ENCODE measurements at places on chromosomes 5 and 9. TPM values are rescaled to one million over a fixed set of nuclear protein-coding genes. Genes with fewer than 3 reads are reported as not detected.

APBA1 gene
- polyA plus RNA-seq: 15.0 TPM

DNA sequence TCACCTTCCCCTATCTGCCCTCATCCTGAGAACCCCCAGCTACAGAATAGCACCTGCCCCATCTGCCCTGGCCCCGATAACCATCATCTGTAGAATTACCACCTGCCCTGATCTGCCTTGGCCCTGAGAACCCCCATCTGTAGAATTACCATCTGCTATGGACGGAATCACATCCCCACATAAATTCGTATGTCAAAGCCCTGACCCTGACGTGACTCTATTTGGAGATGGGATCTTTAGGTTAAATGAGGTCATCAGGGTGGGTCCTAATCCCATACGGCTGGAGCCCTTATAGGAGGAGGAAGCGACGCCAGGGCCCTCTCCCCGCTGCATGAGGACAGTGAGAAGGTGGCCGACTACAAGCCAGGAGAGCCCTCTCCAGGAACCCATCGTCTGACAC is 32.6 kb downstream of the SARDH start:
- no peak for DNase-seq

GRCh38 chr9:8365466-8366160 is 566.0 kb upstream of the DMAC1 start:
- no peak for DNase-seq

- no peak for DNase-seq
Observed at GRCh38 chr9:12494411-12494810, 198.8 kb upstream of the TYRP1 start.

DNA sequence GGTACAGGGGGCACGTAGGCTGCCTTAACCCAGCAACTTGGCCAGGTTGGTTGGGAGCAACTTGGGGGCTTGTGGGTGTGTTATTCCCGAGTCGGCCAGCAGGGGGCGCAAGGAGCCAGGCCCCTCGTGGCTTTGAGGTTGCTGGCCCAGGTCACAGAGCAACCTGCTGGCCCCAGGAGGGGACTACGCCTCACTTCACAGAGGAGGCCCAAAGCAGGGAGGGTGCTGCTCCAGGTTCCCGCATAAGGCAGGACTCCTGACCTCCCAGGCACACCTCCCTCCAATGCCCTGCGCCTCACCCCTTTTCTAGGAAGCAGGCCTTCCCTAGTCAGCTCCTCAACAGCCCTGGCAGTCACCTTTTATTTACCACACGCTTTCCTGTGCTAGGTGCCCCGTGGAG is 18.1 kb downstream of the KYAT1 start:
- no peak for DNase-seq

DNA sequence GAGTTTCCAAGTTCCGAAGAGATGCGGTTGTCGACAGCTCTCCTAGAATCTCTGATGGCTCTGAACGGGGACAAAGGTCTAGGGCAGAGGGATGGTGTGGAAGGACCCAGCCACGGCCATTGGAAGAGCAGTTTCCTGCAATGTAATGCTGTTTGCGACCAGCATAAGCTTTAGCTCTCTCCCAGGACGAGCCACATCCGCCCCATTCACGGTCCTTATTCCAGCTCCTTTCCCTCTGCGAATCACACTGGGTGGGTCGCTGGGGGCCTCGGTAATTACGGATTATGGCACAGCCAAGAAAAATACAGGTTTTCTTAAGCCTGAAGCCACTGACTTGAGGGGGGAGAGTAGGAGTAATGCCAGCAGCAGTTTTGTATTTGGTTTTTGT is 22.7 kb downstream of the ANXA2R start:
- no peak for DNase-seq

C5orf63 gene
- polyA plus RNA-seq: 12.9 TPM

DNA sequence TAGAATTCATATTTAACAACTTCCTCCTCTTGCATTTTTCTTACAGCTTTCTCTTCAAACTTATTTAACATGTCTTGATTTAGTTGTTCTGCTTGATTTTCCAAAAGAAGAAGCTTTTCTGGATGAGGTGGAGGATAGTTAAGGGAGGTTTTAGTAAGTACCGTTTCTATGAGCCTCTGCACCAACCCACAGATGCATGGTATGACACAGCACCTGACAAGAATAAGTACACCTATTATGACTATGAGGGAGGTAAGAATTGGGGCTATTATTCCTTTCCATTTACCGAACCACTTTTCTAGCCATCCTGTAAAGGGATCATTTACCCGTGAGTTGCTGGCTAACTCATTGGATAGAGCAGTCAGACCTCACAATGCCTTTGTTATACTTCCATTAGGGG is 2.5 kb upstream of the HMGCS1 start:
- no peak for DNase-seq

DNA sequence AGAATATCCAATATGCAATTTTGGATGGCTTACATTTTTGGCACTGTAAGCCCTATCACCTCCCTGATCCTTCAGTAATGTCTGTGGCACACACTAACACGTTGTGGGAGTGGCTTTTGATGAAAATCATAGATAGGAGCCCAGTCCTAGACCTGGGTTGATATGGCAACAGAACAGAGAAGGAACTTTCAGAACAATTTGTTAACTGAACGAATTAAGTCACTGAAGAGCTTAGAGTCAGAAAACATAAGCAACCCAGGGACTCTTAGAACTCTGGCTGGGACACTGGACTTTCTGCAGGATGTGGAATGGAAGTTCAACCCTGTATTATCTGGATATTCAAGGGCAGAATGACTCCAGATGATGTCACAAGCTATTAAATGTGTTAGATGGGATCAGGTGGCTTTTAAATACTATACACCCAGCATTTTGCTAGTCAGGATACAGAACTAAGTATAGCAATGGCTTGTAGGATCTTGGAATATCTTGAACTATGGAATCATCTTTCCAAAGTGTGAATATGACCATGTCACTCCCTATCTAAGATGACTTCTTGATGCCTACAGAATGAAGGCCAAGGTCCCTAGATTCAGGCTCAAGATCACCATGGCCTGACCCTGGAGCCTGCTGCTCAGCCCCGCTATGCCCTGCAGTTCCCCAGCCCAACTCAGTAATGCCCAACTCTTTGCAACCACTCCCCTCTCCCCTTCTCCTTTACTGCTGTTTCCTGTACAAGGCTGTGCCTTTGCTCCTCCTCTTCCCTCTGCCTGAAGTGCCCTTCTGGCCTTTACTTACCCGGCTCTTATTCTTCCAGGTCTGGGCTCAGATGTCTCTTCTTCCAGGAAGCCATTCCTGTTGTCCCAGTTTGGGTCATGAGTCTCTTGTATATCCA is 42.8 kb downstream of the VLDLR start:
- DNase-seq: no peak

DNA sequence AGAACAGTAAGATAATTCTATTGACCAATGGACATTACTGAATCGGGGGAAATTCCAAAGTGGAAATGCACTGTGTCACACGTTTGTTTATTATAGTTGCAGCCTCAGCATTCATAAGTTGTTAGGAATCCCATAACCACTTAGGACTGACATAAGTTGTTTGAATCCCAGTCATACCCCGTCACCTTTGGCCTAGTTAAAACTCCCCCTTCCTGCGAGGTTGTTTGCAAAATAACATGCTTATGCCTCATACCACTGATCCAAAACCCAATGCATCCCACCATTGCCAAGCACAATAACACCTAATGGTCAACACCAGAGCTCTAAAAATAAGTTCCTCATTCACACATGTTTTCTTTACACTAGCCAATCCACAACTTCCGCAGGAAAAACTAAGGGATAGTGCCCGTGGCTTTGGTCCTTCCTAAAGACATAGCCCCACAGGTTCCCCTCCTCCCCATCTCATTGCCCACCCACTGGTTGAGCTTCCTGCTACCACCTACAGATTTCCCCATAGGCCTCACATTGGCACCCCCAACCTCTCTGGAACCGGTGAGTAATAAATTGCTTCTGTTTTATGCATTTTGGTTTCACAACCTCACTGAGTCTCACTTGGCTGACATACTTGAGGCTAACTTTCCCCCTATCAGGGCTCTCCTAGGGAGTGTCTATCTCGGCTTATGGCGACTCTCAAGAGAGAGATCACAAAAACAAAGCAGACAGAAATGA is 42.3 kb upstream of the MUSK start:
- DNase-seq: no peak

DBH gene
- polyA plus RNA-seq: 3.1 TPM

DNA sequence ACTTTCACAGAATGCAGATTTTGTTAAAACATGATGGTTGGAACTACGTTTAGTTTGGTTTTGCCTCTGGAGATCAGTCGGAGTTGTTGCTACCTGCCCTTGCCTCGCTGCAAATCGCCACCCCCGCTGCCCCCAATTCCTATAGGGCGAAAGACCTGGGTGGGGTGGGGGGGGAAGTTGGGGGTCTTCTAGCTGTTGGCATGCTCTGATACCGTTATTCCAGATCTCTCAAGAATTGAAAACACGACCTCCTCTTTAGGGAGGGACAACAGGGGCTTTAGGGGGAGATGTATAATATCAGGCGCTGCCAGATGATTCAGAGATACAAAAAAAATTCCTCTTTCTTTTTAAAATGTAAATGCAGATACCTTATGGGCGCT is 36.4 kb upstream of the NFIB start:
- no peak for DNase-seq

DNA sequence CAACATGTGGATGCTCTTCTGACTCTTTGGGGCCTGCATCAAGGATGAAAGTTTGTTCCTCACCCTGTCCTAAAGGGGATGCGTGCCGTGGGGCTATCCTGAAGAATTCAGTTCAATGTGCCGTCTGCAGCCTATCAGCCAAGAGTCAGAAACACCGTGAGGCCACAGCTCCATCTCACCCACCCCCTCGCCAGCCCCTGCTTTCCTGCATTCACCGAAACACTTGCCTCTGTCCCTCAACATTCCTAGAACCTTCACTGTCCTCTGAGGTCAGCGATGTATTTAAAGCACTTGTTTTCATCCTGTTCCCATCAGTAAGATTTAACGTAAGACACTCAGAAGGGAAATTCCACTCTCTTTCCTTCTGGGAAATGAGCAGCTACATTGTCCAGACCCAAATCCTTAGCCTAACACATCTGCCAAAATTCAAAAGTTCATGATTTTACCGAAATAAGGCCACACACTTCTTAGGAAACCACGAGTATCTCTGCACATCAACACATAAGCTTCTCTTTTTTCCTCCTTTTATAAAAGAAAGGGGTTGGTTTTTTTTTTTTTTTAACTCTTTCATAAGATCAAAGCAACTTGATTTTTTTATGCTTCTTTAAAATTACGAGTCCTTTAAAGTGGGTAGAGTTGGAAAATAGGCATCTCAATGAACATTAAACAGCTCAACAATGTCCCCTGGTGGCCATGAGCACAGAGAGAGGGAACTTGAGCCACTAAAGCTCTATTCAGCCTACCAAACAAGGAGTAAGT is 100.7 kb downstream of the SUSD1 start:
- peak; percentile 69 for DNase-seq

DNA sequence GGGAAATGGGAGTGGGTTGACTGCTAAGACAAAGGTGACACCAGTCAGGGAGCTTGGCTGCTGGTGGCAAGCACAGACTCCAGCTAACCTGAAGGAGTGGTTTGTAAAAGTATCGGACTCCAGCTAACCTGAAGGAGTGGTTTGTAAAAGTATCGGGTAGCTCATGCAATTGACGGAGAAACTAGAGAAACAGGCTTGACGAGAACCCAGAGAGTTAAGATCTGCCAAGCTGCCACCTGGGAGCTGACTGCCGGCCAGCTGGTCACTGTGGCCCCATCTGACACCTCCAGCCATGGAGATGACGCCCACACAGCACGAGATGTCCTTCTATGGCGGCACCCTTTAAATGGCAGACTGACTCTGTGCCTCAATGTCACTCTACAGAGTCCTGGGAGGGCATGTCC is 28.3 kb upstream of the CRB2 start:
- peak; percentile 55 for DNase-seq

GRCh38 chr5:164578911-164579310 is 1073.5 kb downstream of the MAT2B start:
- no peak for DNase-seq

DNA sequence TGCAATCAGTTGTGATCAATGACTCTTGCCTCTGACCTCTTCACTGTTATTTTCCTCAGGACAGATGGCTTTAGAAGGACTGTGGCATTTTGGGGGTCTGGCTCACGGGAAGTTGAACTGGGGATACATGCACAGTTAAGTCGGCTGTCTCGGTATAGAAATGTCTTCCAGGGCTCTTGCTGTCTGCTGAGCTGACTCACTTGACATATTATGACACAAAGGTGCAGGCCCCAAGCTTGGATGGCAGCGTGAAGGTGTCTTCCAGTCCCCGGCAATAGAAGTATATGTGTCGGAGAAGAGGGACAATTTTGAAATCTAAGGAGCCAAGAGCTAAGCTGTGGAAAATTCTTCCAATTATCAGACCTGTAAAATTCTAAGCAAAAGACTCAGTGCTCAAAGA is 9.8 kb upstream of the ARSI start:
- DNase-seq: no peak

NUTM2G gene
- polyA plus RNA-seq: 0.31 TPM

STC2 gene
- 2.2 TPM for polyA plus RNA-seq

GRCh38 chr5:9098990-9099389 is 446.9 kb downstream of the SEMA5A start:
- no peak for DNase-seq

GRCh38 chr9:132885720-132886333 is 7.1 kb downstream of the SPACA9 start:
- no peak for DNase-seq

DNA sequence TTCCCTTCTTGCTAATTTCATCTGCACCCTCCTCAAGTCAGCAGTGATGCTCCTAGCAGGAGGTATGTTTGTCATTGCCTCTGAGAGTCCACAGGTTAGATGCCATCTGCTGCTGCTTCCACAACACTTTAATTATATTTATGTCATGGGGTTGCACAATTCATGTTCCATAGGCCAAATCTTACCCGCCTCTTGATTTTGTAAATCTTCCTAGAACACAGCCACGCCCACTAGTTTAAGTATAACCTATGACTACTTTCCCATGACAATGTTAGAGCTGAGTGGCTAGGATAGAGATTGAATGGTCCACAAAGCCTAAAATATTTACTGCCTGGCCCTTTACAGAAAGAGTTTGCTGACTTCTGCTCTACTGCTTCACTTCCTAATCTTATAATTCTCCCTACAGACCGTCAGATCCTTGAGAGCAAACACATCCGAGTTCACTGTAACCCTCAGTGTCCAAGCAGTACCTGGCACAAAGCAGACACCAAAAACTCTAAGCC is 21.1 kb downstream of the LIFR start:
- no peak for DNase-seq

DNA sequence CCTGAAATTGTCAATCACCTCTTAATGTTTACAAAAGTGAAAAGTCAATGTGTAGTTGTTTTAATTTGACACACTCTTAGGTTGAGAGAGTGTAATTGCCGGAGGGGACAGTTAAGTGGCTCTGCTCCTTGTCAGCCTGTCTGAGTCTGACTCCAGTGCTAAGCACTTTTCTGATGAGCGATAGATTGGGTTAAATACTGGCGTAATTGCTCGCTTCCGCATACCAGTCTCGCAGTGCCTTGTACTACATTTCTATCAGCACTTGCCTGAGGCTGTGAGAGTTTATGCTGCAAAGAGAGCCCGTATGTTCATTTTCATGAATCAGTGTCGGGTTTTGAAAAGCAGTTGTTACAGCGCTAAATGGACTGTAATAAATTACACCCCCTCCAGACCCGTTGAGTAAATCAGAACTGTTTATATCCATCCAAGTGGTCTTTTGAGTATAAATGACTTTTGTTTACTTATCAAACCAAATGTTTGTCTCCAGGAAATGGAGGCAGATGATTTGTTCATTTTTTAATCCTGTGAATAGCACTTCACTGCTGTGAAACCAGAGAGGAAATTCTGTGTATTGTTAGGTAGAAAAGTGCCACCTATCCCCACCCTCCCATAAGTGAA is 41.0 kb upstream of the DMRT3 start:
- DNase-seq: no peak

Measured in right renal pelvis (tissue), 4 donors.